ENCODE measurements at places on chromosomes 13 and 19.

DNA sequence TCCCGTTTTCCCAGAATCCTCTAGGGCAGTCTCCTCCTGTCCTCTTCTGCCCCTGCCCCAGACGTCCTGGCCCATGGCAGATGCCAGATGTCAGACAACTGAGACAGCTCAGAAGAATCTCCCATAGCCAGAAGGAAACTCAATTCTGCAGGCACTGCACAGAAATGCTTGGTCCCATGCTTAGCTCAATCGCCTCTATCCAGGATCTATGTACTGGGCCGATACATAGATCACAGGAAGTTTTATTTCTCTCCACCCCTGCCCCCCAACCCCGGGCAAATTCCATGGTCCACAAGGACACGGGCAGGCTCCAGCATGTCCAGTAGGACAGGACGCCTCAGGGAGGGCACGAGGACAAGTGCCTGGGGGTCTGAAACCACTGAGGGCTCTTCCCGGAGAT lies 4.8 kb downstream of the MBD3 start:
- no peak for DNase-seq

DNA sequence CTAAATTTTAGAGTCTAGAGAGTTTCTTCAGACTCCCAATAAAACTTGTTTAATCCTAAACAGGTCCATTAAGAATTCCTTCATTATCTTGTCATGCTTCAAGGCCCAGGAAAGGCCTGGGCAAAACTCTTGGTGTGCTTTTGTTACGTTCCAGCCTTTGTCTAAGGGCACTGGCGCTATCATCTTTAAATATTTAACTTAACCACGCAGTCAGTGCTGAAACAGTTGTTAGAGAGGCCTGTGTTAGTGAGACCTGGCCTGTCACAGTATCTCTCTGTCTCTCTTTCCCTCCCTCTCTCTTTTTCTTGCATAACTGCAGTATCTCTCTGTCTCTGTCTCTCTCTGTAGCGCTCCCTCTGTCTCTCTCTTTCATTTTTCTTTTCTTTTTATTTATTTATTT lies 8.2 kb upstream of the OR1M1 start:
- DNase-seq: no peak

GRCh38 chr13:29103065-29103800 lies 283.1 kb downstream of the MTUS2 start:
- DNase-seq: no peak

DNA sequence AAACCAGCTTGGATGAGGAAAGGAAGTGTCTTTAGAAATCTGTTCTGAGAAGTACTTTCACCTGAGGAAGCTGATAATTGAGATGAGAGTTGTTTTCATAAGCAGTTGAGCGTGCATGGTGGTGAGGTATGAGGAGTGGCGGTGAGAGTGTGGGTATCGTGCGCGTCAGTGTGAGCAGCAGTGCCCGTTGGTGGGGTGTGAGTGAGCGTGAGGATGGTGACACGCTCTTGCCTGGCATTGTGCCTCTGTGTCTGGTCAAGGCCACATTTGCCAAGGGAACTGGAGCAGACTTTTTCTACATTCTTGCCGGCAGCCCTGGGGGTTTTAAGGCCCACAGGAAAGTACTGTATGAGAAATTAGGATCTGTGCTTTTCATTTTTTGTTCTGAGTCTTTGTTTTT lies 36.5 kb upstream of the TEX29 start:
- DNase-seq: no peak

- no peak for DNase-seq
Measured at GRCh38 chr19:4342314-4342614, 1.1 kb upstream of the MPND start.

- DNase-seq: no peak
Measured at GRCh38 chr13:33441015-33441414, 155.5 kb upstream of the STARD13 start.

- DNase-seq: no peak
Measured at GRCh38 chr13:45086484-45086883, 33.8 kb upstream of the GTF2F2 start.
